ENCODE measurements at places on chromosomes 5 and 9.

- no peak for DNase-seq
Measured at GRCh38 chr5:168660691-168661090, 81.5 kb upstream of the PANK3 start.

GRCh38 chr9:128104171-128104618 is 23.3 kb downstream of the PTGES2 start:
- no peak for DNase-seq

- no peak for DNase-seq
Measured at GRCh38 chr9:106487266-106487665, 375.7 kb upstream of the ZNF462 start.

- no peak for DNase-seq
Measured at GRCh38 chr5:102750151-102750834, 4.8 kb upstream of the PAM start.

GRCh38 chr9:1530696-1531095 is 480.5 kb downstream of the DMRT2 start:
- no peak for DNase-seq

- DNase-seq = peak; percentile 15
Measured at GRCh38 chr9:114588651-114589526, 1.3 kb downstream of the ATP6V1G1 start.

- no peak for DNase-seq
Measured at GRCh38 chr9:120757026-120757913, 35.9 kb downstream of the FBXW2 start.

DNA sequence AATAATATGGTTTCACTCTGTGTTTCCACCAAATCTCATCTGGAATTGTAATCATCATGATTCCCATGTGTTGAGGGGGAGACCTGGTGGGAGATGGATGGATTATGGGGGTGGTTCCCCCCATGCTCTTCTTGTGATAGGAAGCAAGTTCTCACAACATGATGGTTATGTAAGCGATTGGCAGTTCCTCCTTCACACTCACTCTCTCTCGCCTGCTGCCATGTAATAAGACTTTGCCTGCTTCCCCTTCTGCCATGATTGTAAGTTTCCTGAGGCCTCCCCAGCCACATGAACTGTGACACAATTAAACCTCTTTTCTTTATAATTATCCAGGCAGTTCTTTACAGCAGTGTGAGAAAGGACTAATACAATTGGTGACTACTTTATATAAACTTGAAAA is 48.4 kb downstream of the PTBP3 start:
- DNase-seq = no peak

DNA sequence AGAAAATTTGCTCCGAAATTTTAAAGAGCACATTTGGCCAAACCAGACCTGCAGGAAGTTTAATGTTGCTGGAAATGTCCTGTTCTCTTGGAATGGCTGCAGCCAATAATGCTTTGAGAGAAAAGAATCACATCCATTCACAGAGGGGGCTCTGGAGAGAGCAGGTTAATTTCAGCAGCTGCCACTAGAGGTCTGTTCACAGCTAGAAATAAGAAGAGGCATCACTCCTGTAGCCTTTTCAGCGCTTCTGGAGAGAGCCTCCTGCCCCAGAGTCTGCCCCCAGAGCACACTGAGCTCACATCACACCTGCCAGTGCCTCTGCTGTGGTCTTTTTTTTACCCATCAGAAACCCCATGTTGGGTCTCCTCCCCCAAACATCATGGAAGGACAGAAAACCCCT is 124.8 kb upstream of the RAD23B start:
- DNase-seq = no peak

DNA sequence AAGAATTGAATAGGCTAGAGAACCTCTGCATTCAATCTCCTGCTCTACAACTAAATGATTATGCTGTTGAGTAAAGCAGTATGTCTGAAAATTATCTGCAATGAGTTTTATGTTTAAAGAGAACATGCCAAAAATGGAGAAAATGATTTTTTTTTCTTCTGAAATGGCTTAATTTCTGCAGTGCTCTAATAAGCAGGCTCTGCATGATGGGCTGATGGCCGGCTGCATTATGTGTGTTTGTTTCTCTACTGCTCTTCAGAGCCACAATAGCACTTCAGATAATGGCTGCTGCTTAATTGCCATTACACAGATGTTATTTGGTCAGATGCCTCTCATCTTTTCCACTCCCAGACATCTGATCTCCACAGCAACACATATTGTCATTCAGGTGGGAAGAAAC is 286.4 kb upstream of the DMAC1 start:
- DNase-seq = no peak

Measured in RPMI8226 (cell line).